ENCODE measurements at places on chromosomes 5 and 9. TPM values are rescaled to one million over a fixed set of nuclear protein-coding genes. Genes with fewer than 3 reads are reported as not detected.

PDLIM4 gene
- 63.1 TPM for total RNA-seq

CCDC127 gene
- 4.3 TPM for total RNA-seq

NRG2 gene
- total RNA-seq: 2.1 TPM

PCA3 gene
- total RNA-seq: 0.90 TPM

SLC25A2 gene
- total RNA-seq: 0.09 TPM

PCDHB6 gene
- 0.09 TPM for total RNA-seq

SLF1 gene
- 5.9 TPM for total RNA-seq

DMRTA1 gene
- total RNA-seq: 0.19 TPM

IL13 gene
- total RNA-seq: not detected

KLF4 gene
- total RNA-seq: 3.8 TPM

PCDHA9 gene
- total RNA-seq: 0.09 TPM

SMIM32 gene
- total RNA-seq: not detected

MGAT1 gene
- 67.2 TPM for total RNA-seq
